ENCODE measurements at places on chromosomes 16 and 17.

DNA sequence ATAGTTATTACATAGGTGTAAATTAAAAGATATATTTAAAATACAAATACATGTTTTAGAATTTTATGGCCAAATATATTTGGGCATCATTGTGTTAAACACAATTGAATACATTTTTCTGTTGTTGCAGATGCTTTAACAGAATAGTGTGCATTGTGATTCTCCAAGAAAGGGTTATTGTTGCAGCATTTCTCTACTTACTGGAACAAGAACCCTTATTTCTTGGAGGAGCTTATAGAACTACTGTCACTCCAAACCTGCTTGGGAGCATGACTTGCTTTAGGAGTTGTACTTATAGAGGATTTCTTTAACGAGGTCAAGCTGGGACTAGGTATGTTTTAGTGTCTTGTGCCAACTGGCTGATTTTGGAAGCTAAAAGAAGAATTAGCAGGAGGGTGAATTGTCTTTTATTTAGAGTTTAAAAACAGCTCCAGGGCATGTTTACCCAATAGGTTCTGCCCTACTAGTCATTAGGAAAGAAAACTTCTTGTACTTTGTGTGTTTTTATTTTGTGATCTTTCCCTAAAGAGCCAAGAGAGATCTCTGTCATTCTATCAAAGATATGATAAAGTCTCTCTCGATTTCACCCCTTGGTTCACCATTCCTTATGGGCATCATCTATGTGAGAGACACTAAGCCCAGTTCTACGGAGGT lies 279.8 kb upstream of the SALL1 start:
- no peak for DNase-seq

GRCh38 chr17:44970136-44970741 lies 2.1 kb upstream of the C1QL1 start:
- DNase-seq, result peak; percentile 69

DNA sequence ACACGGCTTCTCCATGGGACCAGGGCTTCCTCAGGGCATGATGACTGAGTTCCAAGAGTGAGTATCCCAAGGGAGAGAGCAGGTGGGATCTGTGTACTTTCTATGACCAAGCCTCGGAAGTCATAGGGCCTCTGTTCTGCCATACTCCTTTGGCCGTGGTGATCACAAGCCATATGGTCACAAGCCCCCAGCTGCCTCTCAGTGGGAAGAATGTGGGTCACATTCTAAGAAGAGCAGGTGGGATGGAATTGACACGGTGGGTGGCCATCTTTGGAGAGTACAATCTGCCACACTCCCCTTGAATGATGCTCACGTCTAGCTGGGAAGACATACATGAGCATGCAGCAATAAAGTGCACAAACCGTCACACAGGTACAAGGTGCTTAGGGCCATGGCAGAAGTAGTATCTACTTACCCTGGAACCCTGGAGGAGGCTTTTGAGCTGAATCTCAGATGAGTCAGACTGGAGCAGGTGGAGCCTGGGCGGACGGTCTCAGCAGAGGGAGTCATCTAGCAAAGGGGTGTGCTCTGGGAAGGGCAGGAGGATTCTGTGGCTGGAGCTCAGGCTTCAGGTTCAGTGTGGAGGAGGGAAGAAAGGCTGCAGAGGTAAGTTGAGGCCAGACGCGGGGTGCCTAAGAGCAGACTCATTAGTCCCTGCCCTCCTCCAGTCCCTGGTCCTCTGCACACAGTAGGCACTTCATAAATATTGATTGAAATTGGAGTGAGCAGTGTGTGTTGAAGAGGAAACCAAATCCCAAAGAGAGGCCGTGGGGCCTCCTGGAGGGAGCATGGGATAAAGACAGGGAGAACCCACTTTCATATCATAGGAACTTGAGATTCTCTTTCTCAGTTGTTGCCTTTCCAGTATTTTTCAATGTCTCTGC lies 26.6 kb downstream of the GOSR2 start:
- no peak for DNase-seq

- DNase-seq, result no peak
These were observed 151.6 kb downstream of the PHKB start for GRCh38 chr16:47612711-47613110.

- DNase-seq, result peak; percentile 34
These were observed 15.6 kb upstream of the TEX2 start for GRCh38 chr17:64278614-64279013.

GRCh38 chr16:56547120-56547948 lies 17.5 kb upstream of the MT4 start:
- no peak for DNase-seq
